ENCODE measurements at places on chromosomes 4 and X.

DNA sequence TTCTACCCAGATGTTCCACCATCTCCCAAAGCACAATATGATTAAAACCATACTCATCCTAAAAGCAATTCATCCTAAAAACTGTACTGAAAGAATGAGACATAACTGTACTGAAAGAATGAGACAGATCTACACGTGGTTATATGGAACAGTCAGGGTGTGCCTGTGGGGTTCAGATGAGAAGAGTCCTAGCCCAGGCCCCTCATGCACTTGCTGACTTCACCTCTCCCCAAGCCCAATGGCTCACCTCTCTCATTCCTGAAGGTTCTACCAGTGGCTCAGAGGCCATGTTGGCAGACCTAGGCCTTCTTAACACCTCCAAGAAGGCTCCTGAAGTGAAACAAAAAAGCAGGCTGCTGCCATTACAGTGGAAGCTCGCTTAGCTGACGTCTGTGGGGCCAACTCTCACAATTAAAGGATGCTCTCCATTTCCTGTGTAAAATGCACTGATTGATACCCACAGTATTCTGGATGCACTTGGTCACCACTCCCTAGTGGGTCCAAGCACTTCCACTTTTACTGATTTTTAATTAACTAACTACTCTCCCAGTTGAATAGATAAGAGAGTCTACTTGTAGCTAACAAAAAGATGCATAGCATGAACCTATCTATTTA is 3.8 kb downstream of the PLAC1 start:
- no peak for DNase-seq

DNA sequence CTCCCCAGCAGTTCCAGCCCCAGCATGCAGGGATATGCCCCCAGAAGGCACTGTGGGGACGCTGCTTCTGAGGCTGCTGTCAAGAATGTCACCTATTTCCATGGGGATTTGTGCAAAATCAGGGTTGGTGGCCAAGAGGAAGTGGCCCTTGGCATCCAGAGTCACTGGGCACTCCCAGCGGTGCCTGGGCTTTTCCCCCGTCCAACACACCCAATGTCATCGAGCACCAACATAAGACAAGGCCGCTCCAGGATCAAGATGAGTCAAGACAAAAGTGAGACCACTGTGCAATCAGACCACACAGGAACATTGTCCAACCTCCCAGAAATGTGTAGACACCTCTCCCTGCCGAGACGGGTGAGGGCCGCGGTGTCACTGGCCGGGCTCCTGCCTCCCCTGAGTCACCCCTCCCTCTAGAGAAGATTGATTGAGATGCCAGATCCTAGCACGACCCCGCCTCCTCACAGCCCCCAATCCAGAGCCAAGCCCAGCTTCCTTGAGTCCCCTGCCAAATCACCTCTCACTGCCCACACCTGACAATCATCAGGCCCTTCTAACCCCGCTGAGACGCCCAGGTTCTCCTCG is 194.3 kb downstream of the AFAP1 start:
- DNase-seq, result no peak

DNA sequence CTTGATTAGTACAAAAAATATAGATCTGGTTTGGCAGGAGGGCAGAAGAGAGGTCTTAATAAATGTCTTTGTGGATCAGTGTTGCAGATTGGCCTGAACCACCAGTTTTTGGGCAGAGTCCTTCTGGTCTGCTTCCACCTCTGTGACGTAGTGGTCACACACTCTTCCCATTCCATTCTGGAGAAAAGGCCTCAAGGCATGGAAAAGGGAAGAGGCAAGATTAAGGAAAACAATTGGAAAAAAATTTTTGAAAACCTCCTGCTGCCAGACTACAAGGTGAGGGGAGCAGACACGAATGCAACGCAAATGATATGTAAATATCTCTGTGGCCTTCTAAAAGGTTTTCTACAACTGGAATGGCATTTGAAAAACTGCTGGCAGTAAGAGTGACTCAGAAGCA is 24.3 kb upstream of the FAM47C start:
- no peak for DNase-seq

DNA sequence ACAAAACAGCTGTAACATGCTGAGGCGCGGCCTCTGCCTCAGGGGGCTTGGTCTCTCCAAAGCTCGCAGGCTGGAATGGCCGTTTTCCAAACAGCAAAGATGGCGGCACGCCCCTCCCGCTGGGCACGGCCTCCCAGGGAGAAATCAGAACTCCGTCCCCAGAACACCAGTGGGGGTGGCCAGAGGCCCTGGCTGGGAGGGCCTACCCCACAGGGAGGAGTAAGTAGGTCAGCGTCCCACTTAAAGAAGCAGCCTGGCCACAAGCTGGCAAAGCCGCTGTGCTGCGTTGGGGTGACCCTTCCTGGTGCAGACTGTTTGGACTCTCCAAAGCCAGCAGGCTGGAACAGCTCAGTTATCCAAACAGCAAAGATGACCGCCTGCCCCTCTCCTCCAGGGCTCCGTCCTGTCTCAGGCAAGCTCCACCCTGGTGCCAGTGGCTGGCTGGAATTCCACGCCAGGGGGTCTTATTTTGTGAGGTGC is 862.8 kb downstream of the TRIML1 start:
- DNase-seq, result no peak

GRCh38 chrX:151397741-151398070 is 700 bp downstream of the VMA21 start:
- DNase-seq, result no peak

- no peak for DNase-seq
Measured at GRCh38 chrX:24651783-24652182, 4.6 kb upstream of the PCYT1B start.

DNA sequence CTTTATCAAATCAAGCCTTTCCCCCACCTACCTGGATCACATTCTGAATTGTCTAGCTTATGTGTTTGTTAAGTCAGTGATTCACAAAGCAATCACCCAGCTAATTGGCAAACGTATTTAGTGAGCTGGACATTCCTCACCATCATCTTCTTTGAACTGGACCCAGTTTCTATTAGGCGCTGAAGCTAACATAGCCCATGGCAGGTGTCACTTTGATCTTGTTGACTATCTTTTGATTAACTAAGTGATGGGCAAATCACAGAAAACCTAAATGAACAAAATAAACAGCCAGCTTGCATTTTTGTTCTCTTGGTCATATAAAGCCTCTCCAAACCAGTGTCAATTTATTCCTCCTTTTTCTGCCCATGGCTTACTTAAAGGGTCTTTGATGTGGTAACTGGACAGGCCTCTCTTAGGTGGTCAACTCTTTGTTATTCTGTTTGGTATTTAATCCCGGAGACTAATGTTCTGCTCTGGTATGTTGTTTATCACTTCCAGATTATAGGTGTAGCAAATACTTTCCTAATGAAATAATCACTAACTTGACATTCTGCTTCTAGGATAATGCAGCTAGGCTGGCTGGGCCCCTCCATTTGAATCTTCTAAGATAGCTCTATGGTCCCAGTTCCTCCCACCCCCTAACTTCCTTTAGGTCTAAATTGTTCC is 105.3 kb upstream of the SMIM10 start:
- DNase-seq, result no peak

GRCh38 chrX:130975947-130976346 is 72.9 kb upstream of the ENOX2 start:
- DNase-seq, result no peak

GRCh38 chrX:69285881-69286564 is 120.8 kb upstream of the PJA1 start:
- DNase-seq, result peak; percentile 11

GRCh38 chrX:15474028-15474427 is 19.1 kb downstream of the PIR start:
- DNase-seq, result no peak

GRCh38 chrX:31112226-31112999 is 40.6 kb upstream of the FTHL17 start:
- no peak for DNase-seq

DNA sequence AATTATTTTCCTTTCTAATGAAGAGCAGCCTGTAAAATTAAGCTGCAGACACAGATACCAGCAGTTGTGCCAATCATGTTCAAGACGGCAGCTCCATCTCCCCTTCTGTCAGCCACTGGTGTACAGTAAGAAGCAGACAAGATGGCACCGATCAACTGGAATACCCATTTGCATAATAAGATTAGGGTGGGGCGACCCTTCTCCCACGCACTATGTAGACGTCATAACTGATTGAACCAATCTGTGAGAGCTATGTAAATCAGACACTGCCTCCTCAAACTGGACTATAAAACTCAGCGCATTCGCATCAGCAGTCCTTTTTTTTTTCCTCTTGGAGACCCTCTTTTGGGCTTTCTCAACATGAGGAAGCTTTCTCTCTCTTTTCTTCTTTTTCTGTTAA is 40.4 kb upstream of the INTS6L start:
- no peak for DNase-seq

DNA sequence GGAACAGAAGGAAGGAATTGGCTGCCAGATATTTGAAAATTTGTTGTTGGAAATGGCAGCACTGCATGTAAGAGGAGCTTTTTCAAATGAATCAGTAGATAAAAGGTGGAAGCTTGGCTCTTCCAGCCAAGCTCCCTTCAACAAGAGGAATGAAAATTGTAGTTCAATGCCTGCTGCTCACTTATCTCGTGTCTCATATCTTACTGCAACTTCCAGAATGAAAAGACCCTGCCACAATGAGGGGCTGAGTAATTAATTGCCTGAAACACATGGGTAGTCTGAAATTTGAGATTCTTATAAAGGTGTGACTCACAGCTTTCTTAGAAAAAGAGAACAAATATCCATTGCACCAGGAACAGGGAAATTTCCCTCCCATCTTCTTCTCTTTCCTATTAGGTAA is 53.0 kb downstream of the HAND2 start:
- DNase-seq, result no peak

DNA sequence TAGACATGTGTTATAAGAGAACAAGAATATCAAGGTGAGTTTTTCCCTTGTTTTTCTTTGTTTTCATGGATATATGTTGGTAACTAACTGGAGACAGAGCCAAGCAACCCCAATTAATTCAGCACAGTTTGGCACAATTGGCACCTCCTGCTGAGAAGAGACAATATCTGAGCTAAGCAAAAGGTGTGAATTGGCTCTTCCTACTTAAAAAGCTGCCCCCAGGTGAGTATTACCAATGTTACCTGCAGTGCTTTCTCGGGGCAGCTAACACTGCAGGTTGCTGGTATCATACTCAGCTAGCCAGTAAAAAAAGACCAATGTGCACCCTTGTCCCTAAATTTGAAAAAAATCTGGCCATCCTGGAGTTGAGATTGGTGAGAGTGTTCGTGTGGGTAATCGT is 871.2 kb upstream of the TENM3 start:
- no peak for DNase-seq

DNA sequence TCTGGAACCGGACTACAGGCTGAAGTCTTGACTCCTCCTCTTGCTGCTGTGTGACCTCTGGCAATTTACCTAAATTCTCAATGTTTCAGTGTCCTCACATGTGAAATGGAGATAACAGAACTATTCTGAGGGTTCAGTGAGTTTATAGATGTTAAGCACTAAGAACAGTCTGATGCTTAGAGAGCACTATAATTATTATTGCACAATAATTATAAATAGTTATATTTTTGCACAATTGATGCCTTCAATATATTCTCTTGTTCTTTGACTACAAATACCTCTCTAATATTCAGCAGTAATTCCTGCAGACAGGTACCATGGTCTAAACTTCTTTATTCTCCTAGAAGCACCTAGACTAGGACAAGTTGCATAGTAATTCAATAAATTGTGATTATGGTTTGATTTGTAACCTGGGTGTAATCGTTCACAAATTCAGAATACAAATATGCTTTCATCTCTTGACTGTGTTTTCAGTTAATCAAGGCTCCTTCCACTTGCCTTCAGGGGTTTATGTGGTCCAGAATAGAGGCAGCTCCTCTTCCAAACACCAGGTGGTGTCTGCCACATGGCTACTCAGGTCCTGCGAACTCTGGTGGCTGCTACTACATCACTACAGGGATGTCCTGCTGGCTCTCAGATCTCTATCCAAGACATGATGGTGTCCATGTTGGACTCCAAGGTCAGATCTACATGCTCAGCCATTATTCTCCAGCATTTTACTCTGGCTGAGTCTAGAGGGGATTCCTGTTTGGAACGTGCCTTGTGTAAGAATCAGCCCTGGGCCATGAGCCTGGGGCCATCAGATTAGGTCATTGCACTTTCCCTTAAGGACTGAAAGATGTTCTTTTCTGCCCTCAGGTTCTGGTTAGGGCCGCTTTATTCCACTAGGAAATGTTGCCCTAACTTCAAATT is 103.4 kb downstream of the QRFPR start:
- DNase-seq, result no peak

- DNase-seq, result no peak
Measured at GRCh38 chrX:154724993-154725756, 25.7 kb downstream of the GAB3 start.

GRCh38 chr4:35939751-35940150 is 304.6 kb downstream of the ARAP2 start:
- no peak for DNase-seq

GRCh38 chrX:108033890-108034289 is 11.0 kb upstream of the VSIG1 start:
- DNase-seq, result no peak

GRCh38 chr4:152281211-152281610 is 254.7 kb downstream of the FBXW7 start:
- DNase-seq, result no peak

DNA sequence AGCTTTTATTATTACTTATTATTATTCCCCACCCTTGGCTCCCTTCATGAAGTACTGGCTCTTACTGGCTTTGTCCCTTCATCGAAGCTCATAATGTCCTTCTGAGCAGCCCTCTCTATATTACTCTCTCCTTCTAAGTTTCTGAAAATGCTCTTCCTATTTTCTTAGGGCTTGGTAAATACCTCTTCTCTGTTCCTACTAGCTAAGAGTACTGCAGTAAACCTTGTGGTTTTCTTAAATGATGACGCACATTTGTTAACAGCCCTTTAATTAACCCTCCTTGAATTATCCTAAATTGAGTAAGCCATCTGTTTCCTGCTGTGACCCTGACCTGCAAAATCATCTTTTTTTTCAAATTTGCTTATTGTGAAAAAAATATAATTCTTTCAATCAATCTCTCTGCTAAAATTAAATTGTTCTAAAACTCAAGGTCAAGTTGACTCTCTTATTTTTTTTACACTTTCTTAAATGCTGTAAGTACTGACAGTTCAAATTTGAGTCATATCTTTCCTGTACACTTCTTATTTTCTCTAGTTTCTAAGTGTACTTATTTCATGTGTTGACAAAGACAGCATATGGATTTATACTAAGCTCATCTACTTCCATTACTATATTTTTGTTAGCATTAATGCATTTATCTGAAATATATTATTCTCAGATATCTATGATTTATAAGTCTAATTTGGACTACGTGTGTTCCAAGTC is 148.9 kb downstream of the ADAM29 start:
- DNase-seq, result no peak

DNA sequence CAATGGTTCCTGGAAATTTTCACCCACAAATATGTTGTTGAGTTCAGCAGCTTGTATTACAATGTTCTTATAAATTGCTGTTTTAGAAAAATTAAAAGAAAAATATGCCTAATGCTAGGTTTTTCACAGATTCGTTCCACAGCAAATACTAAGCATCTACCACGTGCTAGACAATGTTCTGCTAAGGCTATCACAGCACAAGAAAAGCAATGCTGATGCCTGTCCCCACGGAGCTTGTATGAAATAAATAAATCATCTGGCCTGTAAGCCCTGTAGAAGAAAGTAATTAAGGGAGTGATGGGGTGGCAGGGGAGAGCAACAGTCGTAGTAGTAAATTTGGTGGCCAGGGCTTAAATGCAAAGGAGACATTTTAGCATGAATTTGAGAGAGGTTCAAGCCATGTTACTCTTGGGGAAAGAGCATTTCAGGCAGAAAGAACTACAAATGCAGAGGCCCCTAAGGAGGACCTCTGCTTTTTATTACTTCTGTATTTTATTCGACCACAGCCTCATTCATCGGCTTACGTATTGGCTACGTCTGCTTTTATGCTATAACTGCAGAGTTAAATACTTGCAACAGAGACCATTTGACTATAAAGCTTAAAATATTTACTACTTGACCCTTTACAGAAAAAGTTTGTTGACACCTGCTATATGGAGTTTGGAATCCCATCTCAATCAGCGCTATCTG is 36.3 kb downstream of the ARAP2 start:
- DNase-seq, result no peak
